ENCODE measurements at places on chromosomes 4 and X.

- H3K4me1 ChIP-seq, result no peaks in the 10 kb centered on the region
- no peak overlapping the region for H3K4me3 ChIP-seq
- H3K27ac ChIP-seq, result no peak overlapping the region
- DNase-seq, result no peak
Observed at GRCh38 chr4:88940506-88940905, 116.5 kb downstream of the FAM13A start.

- H3K36me3 ChIP-seq, result no peaks in the 10 kb centered on the region
- no peaks in the 10 kb centered on the region for H3K4me1 ChIP-seq
- H3K27me3 ChIP-seq, result no peaks in the 10 kb centered on the region
- H3K27ac ChIP-seq, result no peak overlapping the region
- DNase-seq, result no peak
- no peak overlapping the region for H3K4me3 ChIP-seq
Observed at GRCh38 chrX:135168486-135168885, 2.7 kb downstream of the CT55 start.

DNA sequence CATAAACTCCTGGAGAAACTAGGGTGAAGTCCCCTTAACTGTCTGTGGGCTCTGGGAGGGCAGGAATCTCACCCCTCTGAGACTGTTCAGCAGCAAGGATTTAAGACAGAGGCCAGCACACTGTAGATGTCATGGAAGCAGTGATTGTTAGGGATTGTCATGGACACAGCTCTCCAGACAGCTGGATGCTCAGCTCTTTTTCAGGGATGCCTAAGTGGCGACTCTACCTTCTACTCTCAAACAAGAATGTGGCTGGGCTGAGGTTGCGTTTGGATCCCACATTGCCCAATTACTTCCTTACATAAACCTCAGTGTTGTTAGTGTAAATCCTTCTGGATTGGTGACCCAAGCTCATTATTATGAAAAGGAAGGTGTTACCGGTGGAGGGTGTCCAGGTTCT is 291.9 kb upstream of the VCX3A start:
- H3K36me3 ChIP-seq, result peaks cover 8% of the 10 kb centered on the region
- H3K27me3 ChIP-seq, result no peaks in the 10 kb centered on the region
- no peak for DNase-seq
- peaks cover 3% of the 10 kb centered on the region for H3K4me1 ChIP-seq
- H3K27ac ChIP-seq, result no peak overlapping the region
- no peak overlapping the region for H3K4me3 ChIP-seq

DNA sequence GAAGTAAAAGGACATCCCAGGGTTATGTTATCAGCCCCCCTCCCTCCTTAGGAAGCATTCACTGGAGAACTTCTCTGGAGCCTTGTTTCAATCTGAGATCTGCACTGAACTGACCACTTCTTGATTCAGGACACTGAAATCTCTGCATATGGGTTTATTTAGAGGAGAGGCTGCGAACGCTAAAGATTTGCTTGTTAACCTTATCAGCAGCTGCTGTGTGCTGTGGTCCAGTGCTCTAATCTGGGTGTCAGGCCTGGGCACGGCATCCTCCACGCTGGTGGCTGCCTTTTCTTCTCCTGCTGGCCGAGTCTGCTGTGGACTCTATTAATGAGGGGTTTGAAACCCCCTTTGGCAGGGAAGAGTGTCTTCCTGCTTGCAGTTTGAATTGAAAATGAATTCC is 1094.7 kb upstream of the TENM3 start:
- no peak overlapping the region for H3K27ac ChIP-seq
- no peaks in the 10 kb centered on the region for H3K27me3 ChIP-seq
- no peaks in the 10 kb centered on the region for H3K4me1 ChIP-seq
- no peaks in the 10 kb centered on the region for H3K36me3 ChIP-seq
- H3K4me3 ChIP-seq, result no peak overlapping the region

- H3K4me1 ChIP-seq, result peaks cover 6% of the 10 kb centered on the region
- H3K27me3 ChIP-seq, result no peaks in the 10 kb centered on the region
- no peak overlapping the region for H3K27ac ChIP-seq
- H3K4me3 ChIP-seq, result no peak overlapping the region
- H3K36me3 ChIP-seq, result peaks cover 10% of the 10 kb centered on the region
Observed at GRCh38 chr4:76381986-76382385, 39.0 kb downstream of the CCDC158 start.

DNA sequence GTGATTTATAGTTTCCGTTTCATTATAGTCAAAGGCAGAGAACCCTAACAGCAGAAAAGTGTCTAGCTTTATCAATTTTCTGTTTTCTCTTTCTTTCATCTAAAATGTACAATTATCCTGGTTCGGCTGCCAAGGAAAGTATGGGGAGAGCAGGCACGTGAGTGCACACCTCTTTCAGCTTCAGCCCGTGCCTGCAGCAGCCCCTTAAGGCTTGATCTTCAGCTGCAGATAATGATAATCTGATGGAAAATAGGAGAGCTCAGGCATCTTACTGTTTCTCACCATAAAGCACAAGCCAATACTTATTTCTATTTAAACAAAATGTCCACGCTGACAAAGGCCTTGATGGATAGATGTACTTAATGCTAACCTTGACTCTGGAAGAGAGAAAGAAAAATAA is 334.4 kb downstream of the UNC5C start:
- no peak for DNase-seq
- no peaks in the 10 kb centered on the region for H3K36me3 ChIP-seq
- no peak overlapping the region for H3K4me3 ChIP-seq
- no peak overlapping the region for H3K27ac ChIP-seq

GRCh38 chrX:123846577-123847038 is 13.2 kb upstream of the XIAP start:
- H3K27ac ChIP-seq, result no peak overlapping the region
- no peaks in the 10 kb centered on the region for H3K36me3 ChIP-seq
- no peaks in the 10 kb centered on the region for H3K4me1 ChIP-seq
- no peak overlapping the region for H3K4me3 ChIP-seq
- H3K27me3 ChIP-seq, result no peaks in the 10 kb centered on the region

Data from H9 (cell line).